ENCODE measurements at places on chromosomes 11 and 22.

- no peak for DNase-seq
Measured at GRCh38 chr11:64831411-64831891, 13.0 kb downstream of the CDC42BPG start.

- DNase-seq = peak; percentile 22
Measured at GRCh38 chr11:26704249-26704648, 17.6 kb downstream of the SLC5A12 start.

DNA sequence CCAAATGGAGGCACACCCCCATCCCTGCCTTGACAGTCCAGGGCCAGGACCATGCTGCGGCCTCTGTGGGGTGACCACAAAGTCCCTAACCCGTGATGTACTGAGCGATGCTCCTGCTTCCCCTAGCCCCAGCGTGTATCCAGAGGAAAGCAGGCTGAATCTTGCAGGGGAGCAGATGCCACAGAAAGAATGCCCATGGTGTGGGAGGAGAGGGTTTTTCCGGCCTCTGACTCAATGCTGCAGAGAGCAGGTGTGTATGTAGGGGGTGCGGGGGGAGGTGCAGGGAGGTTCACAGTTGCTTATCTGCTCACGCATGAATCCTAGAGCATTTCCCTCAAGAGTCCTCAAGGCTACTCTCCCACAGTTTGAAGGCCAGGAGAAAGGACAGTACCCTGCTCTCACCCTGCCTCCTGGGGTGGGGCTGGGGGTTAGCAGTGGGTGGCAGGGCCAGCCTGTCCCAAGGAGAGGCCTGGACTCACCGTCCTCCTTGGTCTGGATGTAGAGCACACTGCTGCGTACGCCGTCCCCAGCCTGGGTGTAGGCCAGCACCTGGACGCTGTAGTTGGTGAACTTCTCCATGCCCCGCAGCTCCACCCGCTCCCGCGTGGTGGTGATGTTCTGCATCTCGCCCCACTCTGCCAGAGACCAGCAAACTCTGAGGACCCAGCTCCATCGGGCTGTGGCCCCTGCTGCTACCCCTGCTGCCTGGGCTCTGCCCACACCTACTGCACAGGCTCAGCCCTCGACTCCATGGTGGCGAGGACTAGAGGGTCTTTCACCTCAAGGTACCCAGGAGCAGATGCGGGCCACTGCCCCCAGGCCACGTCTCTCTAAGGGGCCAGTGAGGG, 130.8 kb downstream of the CEP164 start:
- DNase-seq = peak; percentile 79

DNA sequence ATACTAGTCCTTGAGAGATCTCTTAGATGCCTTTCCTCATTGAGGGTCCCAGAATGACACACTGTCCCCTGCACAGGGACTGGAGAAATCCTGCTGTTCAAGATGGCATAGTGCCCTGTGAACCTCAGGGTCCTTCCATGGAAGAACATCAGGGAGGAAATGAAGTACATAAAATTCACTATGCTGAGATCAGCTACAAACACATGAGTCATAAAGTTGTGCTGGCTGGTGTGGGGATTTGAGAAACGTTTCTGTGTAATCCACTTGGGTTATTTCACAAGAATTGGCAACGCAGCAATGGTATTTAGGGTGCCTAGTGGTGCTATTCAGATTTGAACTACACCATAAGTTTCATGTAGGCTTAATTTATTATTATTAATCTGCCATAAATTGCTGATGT, 174.4 kb downstream of the MAML2 start:
- peak; percentile 88 for DNase-seq

DNA sequence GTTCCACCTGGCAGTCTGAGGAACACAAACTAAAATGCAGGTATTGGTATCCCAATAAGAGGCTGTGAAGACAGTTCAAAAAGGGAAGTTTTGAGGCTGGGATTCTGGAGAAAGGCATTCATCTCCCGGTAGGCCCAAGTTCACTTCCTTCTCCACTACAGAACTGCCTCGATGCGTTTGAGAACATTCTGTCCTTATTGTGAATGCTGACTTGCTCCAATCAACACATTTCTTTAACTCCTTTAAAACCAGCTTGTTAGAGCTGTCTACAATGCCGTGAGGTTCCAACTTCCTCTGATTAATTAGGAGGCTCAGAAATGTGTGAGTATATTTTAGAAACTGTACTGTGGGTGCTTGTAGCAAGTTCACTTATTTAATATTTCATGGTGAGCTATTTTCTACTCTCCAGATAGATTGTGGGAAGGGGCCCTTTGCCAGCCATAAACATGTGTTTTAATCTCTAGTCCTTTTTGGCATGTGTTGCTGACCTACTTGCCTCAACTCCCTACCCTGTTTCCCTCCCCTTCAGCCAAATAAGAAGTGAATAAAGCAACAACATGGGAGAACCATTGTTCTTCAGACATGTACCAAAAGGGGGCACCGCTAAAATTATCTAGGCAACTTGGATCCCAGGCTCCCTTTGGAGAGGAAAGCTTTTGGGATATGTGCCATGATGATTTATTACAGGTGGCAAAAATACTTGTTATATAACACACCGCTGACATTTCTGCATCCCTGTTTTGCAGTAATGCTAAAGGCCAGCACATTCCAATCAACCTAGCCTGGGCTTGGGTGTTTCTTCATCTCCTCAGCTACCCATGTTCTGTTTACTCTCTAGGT, 245.6 kb downstream of the BLID start:
- peak; percentile 61 for DNase-seq

DNA sequence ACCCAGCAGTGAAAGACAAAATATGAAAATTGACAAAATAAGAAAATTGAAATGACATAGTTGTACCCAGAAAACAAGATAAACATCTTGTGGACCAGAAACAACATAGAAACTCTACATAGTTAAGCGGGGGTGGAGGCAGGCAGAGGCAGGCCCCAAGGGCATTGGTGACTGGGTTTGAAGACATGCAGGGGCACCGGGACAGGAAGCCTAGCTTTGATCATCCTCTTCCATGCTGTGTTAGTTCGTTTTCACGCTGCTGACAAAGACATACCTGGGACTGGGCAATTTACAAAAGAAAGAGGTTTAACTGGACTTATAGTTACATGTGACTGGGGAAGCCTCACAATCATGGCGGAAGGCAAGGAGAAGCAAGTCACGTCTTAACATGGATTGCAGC, 33.5 kb upstream of the CRTAM start:
- no peak for DNase-seq

DNA sequence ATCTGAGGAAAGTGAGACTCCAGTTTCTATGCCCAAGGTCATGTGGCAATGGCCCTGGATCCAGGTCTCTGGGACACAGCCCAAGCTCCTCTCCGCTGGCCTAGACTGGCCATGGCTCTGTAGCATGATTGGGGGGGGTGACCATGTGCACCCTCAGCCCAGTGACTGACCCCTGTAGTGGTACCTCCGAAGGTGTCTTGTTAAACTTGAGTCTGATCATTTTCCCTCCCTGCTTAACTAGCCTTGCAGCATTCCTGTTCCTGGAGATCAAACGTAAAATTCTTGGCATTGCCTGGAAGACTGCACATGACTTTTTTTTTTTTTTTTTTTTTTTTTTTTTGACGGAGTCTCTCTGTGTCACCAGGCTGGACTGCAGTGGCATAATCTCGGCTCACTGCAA, 1116.0 kb downstream of the TBC1D22A start:
- no peak for DNase-seq

DNA sequence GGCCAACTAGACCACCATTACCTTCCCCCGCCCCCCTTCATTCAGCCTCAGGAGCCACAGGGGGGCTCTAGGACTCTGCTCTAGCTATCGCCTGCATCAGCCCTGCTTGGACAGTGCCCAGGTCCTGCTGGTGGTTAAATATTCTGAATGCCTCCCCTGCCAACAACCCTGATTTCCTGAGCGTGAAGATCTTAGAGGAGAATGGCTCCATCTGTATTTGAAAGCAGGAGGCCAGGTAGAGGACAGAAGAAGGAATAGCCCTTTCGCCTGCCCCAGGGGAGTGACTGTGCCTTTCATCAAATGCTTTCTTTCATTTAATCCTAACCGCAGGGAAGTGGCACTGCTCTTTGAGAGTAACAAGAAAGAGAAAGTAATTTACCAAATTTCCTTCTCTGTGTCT, 69.2 kb downstream of the ISX start:
- DNase-seq = no peak

DNA sequence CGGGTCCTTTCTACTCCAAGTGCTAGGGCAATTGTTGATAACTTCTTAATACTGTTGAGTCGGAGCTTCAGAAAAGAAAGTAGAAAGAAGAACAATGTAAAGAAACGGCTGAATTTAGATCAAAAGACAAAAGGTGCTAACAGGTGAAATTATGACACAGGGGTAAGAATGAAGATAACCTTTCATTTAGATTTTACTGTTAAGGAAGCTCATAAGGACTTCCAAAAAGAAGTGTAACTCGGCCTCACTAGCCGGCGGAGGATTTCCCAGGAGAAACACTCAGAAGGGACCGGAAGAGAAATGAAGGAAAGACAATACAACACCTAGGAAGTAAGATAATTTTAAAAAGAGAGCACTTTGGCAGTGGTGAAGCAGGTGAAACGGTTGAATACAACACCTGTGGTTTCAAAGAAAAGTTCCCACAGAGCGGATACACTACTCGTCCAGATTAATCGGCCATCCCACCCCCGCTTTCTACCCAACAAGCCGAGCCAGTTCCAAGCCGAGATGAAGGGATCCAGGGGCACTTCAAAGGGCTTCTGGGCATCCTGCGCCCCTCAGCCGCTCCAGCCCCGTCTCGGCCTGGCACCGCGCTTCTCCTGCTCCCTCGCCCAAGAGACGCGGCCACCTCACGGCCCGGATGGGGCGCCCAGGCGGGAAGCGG, 737 bp downstream of the PPP2R1B start:
- DNase-seq = no peak

- DNase-seq = no peak
Measured at GRCh38 chr11:31628111-31628510, 118.5 kb downstream of the ELP4 start.

GRCh38 chr11:48154151-48154550, 62.5 kb upstream of the OR4B1 start:
- DNase-seq = no peak

DNA sequence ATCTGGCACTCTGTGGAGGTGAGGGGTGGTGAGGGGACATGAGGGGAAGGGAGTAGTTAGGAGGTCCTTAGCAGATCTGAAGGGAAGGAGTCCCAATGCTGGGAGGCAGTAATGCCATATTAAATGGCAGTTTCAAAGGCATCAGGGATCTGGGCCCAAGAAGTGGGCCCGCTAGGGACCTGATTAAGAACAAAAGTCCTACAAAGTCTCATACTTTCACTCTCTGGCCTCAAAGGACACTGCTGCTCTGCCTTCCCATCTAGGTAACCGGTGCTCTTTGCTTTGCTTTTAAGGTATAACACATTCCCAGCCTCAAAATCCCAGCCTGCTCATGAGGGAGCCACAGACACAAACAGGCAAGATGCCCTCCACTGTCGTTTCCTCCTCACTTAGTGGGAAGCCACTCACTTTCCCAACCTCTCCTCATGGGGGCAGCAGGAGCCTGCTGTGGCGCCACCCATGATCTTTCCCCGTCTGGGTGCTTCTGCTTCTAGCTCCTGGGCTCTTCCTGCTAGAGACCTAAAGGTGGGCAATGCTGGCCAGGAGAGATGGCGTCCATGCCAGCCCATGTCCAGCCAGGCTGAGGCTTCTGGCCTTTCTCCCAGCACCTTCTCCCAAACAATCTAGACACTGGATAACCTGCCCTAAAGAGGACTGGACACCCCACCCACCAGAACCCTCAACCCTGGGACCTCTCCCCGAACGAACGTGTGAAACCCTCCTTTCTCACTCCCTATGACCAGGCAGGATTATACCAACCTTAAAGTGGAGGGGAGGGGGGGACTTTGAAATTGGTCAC, 68.3 kb downstream of the PLEKHA7 start:
- DNase-seq = peak; percentile 60

DNA sequence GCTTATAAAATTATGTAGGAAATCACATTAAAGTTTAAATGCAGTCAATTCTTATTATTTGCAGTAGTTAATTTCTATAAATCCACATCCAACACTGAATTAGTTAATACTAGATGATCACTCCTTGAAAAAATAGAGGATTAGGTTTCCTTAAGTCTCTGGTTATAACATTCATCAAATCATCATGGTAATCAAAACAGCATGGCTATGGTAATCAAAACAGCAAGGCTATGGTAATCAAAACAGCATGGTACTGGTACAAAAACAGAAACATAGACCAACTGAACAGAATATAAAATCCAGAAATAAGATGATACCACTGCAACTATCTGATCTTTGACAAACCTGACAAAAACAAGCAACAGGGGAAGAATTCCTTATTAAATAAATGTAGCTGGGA, 814.6 kb upstream of the CCDC179 start:
- no peak for DNase-seq

GRCh38 chr11:66326261-66327111, 9.6 kb upstream of the CD248 start:
- DNase-seq = peak; percentile 68

DNA sequence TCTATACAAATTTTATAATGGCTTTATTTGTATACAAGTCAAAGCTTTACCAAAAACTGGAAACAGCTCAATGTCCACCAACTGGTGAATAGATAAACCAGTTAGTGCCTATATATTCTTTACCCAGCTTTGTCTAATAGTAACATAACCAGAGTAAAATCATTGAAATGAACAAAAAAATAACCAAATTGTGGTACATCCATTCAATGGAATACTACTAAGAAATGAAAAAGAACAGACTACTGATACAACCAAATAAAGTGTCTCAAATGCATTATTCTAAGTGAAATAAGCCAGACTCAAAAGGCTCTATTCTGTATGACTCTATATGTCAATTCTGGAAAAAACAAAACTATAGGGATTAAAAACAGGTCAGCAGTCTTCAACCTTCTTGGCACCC, 40.9 kb upstream of the LDLRAD3 start:
- no peak for DNase-seq

- no peak for DNase-seq
Measured at GRCh38 chr11:48384670-48385069, 18.4 kb upstream of the OR4C5 start.

DNA sequence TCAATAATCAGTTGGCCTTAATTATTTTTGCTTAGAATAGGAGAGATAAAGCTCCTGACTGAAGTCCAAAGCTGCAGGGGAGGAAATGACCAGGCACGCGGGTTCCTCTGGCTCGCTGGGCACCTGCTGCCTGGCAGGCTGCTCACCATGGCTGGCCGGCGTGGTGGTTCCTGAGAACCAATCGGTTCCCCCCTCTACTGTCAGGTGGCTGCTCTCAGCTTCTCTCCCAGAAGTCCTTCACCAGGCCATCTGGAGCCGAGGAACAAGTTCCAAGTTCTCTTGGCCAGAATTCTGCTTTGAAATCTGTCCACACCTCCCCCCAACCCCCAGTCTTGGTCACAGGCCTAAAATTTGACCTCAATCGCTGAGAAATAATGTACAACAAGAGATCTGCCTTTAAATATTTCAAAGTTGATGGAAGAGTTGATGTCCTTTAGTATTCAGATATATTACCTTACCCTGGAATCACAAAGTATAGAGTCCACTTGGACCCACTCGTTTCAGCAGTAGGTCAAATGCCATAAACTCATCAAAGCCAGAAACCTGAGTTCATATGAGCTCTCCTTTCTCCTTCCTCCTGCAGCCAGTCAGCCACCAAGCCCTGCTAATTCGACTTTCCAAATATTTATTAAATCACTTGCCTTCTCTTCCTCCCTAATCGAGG, 25.2 kb downstream of the EXPH5 start:
- no peak for DNase-seq
